ENCODE measurements at places on chromosomes 16 and 17.

DNA sequence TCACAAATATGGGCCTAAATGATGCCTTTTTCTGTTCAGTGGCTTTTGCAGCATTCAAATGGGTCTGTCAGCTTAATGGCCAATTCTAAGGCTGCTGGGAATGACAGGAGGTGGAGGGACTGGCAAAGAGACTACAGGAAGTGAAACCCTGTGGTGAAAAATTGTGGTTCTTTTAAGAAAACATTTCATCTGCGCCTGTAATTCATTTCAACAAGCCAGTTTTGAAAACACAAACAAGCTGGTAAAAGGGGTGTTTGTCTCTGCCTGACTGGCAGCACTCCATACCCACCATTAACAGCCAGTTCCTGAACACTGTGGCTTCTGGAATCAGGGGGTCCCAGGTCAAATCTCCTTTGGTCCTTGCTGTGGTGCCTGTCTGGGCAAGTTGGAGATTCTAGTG, 3.6 kb upstream of the KDM8 start:
- DNase-seq = no peak

DNA sequence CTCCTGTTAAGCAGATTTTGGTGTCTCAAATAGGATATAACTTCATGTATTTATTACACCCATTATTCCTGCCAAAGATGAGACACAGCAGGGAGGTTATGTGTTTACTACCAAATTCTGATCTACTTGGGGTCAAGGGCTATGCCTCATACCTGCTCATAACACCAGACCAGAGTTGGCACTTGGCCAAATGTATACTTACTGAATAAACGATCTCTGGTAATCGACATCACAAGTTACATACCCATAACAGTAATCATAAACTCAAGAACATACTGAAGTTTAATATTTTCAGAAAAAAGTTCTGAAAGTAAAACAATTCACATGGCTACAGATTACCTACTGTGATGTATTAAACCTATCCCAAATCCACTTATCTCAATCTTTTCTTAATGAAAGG, 2.9 kb downstream of the TMEM170A start:
- no peak for DNase-seq

GRCh38 chr17:57975044-57975443, 13.0 kb downstream of the VEZF1 start:
- no peak for DNase-seq

DNA sequence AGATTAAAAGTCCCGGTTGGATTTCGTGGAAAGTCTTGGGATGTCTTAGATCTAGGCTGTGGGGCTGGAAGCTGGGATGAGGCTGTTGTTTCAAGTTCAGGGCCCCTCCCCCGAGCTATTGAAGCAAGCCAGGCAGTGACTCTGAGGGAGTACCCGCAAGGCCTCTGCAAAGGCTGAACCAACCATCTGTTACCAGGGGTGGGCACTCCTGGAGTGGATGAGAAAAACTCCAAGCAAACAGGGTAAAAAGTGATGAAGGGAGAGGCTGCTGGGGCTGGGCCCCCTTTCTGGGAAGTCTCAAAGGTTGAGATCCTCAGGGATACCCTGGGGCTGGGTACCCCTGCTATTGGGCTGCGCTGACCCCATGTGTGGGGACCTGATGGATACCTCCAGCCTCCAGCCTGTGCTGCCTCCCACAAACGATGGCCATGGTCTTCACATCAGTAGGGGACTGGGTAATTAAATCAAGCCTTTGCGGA, 82.4 kb upstream of the KIFC3 start:
- no peak for DNase-seq

DNA sequence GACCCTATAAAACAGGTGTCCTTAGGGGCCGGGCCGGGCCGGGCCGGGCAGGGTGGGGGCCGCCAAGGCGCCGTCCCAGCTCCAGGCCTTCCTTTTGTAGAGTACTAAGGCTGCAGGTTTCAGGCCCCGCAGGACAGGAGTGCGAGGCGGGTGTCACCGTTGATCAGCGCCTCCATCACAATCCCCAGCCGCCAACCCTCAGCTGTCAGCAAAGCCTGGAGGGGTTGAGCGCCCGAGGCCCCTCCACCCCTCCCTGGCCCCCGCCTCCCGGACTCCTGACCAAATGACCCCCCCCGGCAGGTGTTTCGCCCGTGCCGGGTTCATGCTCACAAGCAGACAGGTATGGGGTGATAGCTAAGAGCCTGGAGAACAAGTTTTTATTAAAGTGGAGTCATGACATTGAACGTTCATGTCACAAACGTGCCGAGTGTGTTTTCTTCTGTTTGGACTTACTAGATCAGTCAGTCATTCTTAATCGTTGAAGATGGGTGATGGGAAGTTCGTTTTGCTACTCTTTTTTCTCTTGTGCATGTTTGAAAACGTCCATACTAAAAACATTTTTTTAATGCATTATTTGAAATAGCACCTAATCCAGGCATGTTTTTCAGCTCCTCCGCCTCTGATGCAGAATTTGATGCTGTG, 534 bp downstream of the ARL2BP start:
- peak; percentile 40 for DNase-seq

GRCh38 chr17:11293480-11293879, 52.5 kb downstream of the SHISA6 start:
- no peak for DNase-seq

DNA sequence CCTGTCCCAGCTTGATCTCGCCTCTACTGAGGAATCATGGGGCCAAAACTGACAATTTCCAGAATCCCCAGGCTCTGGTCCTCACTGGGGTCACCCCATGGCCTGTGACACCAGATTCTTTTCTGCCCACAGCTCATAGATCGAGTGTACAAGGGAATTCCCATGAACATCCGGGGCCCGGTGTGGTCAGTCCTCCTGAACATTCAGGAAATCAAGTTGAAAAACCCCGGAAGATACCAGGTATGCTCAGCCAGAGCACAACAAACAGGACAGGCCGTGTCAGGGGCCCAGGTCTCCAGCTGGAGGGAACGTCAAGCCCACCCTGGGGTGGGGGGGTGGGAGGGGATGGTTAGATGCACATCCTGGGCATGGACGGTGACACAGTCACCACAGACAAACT, 17.5 kb downstream of the USP6 start:
- no peak for DNase-seq

DNA sequence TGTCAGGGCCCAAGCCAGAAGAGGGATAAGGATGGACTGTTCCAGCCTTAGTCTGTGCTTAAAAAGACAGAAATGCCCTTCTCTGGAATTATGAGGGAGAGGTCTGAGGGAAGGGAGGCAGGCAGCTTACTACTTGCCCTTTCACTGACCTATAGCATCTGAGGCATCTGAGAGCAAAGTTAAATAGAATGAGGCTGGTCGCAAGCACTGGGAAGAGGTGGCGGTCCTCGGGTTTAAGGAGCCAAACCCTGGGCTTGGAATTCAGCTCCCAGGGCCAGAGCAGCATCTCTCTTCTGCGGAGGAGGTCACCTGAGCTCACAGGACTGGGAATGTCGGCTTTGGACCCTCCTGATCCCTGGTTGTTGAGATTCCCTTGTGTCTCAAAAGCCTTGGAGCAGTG, 3.1 kb upstream of the LIMD2 start:
- no peak for DNase-seq

- no peak for DNase-seq
Observed at GRCh38 chr17:76957678-76958464, 89.7 kb downstream of the MGAT5B start.

- no peak for DNase-seq
Observed at GRCh38 chr16:83588070-83588469, 219.7 kb upstream of the HSBP1 start.

DNA sequence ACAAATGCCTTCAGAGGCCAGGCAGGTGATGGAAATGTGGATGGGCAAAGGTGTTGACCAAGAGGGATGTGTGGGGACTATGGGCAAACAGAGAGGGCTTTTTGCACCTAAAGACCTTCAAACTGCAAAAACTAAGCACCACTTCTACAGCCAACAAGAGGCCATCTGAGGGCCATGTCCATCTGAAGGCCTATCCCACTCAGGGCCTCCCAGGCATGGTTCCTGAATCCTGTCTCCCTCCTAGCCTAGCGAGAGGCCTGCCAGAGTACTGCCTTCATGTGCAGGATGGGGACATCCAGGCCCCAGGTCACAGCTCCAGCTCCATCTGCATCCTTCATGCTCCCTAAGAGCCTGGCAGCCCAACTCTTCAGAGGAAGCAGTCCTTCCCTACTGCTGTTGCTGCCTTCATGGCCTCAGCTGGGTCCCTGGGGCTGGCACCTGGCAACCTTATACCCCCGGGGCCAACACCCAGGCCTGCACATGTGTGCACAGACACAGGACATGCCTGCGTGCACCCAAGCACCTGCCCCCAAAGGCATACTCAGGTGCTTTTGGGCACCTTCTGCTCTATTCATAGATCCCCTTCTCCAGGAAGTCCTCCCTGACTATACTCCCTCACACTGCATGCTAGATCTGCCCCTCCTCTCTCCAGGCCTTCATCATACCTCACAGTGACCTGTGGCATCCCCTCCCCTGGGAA, 95.2 kb downstream of the C16orf78 start:
- no peak for DNase-seq

- no peak for DNase-seq
Observed at GRCh38 chr17:48598736-48599135, 5.2 kb upstream of the HOXB5 start.

DNA sequence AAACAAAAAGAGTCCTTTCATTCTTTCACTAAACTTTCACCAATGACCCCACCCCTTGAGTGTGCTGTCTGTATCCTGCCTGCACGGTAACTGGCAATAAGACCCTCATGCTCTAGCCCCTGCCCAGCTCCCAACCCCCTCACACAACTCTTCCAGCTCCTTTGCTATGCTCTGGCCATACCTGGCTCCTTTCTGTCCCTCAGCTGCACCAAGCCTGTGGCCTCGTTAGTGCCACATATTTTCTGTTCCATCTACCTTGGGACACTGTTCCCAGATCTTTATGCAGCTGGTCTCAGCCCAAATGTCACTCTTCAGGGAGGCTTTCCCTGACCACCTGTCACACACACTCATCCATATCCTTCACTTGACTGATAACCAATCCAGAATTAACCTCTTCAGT, 47.3 kb downstream of the C16orf82 start:
- no peak for DNase-seq

- DNase-seq = no peak
Observed at GRCh38 chr17:75695141-75695829, 26.0 kb upstream of the ITGB4 start.

DNA sequence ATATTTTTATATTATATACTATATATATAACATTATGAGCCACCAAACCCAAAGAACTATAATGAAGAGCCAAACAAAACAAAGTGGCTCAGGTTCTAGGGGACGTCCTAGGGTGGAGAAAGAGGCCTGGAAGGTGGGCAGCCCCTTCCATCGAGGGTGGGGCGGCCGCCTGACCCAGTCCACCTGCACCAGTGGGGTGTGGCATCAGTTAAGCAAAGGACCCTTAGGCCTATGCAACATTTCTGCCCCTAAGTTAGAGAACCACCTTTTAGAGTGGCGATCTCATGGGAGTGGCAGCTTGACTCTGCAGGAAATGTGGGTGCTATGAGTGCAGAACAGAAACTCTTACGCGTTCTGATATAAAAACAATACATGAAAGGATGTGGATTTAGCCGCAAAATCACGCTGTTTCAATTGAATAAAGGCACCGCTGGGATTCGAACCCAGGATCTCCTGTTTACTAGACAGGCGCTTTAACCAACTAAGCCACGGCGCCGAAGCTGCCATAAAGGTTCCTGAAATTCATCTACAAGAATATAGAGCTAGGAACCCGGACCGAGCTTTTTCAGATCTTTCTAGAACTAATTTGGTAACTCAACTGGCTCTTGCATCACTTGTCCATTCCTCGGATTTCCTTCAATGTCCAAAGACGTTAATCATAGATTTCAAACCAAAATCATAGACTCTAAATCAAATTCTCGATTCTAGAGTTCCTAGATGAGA, 15.6 kb upstream of the AURKB start:
- peak; percentile 69 for DNase-seq

DNA sequence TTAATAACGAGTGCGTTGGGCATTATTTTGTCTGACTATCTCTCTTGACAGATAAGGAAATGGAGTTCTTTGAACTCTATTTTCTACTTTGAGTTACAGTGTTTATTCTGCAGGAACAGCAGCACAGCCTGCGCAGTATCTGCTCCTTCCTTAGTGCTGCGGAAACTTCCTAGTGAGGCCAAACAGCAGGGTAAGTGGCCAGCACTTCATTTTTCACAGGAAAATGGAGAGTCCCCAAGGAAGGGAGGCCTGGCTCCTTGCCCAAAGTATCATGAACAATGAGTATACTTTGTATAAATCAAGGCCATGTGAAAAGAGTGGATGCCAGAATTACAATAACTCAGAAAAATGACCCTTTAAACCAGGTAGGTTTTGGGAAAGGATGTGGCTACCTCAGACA, 140.6 kb downstream of the VPS53 start:
- DNase-seq = no peak

DNA sequence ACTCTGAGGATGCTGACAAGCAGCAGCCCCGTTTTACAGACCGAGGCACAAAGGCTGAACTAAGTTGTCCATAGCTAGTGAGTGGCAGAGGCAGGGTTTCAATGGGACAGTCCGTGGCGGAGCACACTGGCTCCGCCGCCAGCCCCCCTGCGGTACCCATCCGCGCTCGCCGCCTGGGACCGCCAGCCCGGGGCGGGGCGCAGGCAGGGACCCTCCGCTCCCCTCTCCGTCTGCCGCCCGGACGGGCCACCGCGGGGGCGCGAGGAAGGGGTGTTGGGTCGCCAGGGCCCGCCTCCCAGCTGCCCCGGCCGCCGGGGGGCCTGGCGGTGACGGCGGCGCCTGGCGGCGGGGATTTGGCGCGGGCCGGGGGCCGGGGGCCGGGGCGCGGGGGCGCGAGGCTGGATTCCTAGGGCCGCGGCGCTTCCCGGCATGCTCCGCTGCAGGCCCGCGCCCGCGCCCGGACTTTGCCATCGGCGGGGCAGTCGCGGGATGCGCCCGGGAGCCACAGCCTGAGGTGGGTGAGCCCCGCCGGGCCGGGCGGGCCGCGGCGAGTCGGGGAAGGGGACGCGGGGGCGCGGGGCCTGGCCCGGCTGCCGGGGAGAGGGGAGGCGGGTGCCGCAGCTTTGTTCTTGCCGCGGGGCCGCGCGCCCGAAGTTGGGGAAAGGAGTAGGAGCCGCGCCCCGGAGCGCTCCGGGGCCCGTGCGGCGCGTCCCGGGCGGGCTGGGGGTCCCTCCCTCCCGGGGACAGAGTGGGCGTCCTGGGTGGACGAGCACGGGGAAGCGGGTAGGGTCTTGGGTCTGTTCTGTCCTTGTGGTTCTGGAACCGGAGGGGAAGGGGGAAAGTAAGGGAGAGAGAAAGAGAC, at the start of gene TMEM98:
TMEM98 (plus strand) TSS at position 430 of the 862 bp plus-strand sequence. CDS start 3,376 bp downstream, outside the sequence.
- peak; percentile 43 for DNase-seq

Data from stomach (tissue), 19 donors.